ENCODE measurements at places on chromosomes 5 and 9.

DNA sequence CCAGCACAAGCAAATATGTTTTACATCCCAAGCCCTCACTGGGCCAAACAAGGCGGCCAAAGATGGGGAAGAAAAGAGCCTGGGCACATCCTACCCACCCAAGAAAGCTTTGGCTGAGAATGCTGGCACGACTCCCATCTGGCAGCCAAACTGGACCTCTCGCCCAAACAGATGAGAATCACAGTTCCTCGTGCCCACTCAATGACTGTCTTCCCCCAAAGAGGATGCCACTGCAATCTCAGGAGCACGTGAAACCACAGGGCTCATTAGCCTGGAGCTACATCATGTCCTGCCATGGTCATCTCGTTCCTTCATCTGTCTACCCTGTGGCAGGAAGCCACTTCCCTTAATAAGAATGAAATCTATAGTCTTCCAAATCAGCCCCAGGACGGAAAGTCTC is 536.8 kb downstream of the BNC2 start:
- no peak overlapping the region for H3K4me3 ChIP-seq
- no peak for ATAC-seq
- H3K36me3 ChIP-seq = no peaks in the 10 kb centered on the region
- no peak overlapping the region for H3K27ac ChIP-seq
- no peaks in the 10 kb centered on the region for H3K4me1 ChIP-seq

GRCh38 chr9:29640507-29640906 is 2067.2 kb upstream of the C9orf72 start:
- H3K27me3 ChIP-seq = no peaks in the 10 kb centered on the region
- no peak overlapping the region for H3K4me3 ChIP-seq
- no peaks in the 10 kb centered on the region for H3K36me3 ChIP-seq

- no peak overlapping the region for H3K4me3 ChIP-seq
- H3K27ac ChIP-seq = no peak overlapping the region
- H3K4me1 ChIP-seq = peaks cover 7% of the 10 kb centered on the region
Observed at GRCh38 chr5:36505021-36505420, 101.4 kb upstream of the SLC1A3 start.

- H3K27ac ChIP-seq = no peak overlapping the region
- no peaks in the 10 kb centered on the region for H3K36me3 ChIP-seq
- H3K4me3 ChIP-seq = no peak overlapping the region
- peaks cover 35% of the 10 kb centered on the region for H3K27me3 ChIP-seq
- peaks cover 13% of the 10 kb centered on the region for H3K4me1 ChIP-seq
- ATAC-seq = no peak
Observed at GRCh38 chr9:107633406-107633805, 143.8 kb upstream of the KLF4 start.

Measured in stimulated activated memory B cell treated with anti-CD40 and anti-IgM and Interleukin-4, amounts not matched to agents 10 μg/mL and 1 μg/mL and 100 μg/mL, for 72 hours (primary cell).